ENCODE measurements at places on chromosomes 5 and 9. TPM values are rescaled to one million over a fixed set of nuclear protein-coding genes. Genes with fewer than 3 reads are reported as not detected.

GRCh38 chr5:150162142-150162513 is 4.5 kb upstream of the CDX1 start:
- H3K4me1 ChIP-seq: no peaks in the 10 kb centered on the region
- no peaks in the 10 kb centered on the region for H3K36me3 ChIP-seq
- peak overlapping the region; percentile 15 for H3K27ac ChIP-seq
- no peak overlapping the region for H3K4me3 ChIP-seq
- no peak for DNase-seq

GRCh38 chr5:79413112-79413511 is 100.8 kb downstream of the HOMER1 start:
- H3K27ac ChIP-seq: no peak overlapping the region
- peaks cover 9% of the 10 kb centered on the region for H3K36me3 ChIP-seq
- H3K4me3 ChIP-seq: no peak overlapping the region

- H3K27ac ChIP-seq: no peak overlapping the region
- peaks cover 25% of the 10 kb centered on the region for H3K27me3 ChIP-seq
- no peak for DNase-seq
- H3K4me1 ChIP-seq: no peaks in the 10 kb centered on the region
Measured at GRCh38 chr5:115324021-115324420, 27.6 kb upstream of the CCDC112 start.

DNA sequence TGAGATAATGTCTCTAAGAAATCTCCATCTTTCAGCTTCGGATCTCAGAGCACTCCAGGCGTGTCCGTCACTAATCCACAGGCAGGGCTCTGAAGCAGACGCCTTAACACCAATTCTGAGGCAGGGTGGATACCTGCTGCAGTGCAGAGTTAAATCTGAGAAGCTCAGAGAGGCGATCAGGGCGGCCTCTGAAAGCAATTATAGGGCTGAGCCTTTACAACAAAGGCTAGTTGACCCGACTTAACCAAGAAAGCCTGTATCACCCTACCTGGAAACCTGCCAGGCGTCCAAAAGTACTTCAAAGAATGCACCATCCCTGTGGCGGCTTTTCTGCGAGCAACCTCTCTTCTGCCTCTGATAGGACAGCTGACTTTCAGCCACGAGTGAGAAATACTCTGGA is 134.8 kb upstream of the MSX2 start:
- H3K4me1 ChIP-seq: no peaks in the 10 kb centered on the region
- H3K36me3 ChIP-seq: no peaks in the 10 kb centered on the region
- H3K27me3 ChIP-seq: no peaks in the 10 kb centered on the region
- no peak overlapping the region for H3K27ac ChIP-seq
- no peak overlapping the region for H3K4me3 ChIP-seq

GRCh38 chr5:39437467-39437866 is 12.7 kb upstream of the DAB2 start:
- H3K4me3 ChIP-seq: no peak overlapping the region
- H3K36me3 ChIP-seq: no peaks in the 10 kb centered on the region
- peaks cover 3% of the 10 kb centered on the region for H3K4me1 ChIP-seq
- H3K27me3 ChIP-seq: no peaks in the 10 kb centered on the region

Gene PCDHGB3
- 0.22 TPM for polyA plus RNA-seq
